HS-27A (cell line): ENCODE measurements at places on chromosomes 6 and 20.

DNA sequence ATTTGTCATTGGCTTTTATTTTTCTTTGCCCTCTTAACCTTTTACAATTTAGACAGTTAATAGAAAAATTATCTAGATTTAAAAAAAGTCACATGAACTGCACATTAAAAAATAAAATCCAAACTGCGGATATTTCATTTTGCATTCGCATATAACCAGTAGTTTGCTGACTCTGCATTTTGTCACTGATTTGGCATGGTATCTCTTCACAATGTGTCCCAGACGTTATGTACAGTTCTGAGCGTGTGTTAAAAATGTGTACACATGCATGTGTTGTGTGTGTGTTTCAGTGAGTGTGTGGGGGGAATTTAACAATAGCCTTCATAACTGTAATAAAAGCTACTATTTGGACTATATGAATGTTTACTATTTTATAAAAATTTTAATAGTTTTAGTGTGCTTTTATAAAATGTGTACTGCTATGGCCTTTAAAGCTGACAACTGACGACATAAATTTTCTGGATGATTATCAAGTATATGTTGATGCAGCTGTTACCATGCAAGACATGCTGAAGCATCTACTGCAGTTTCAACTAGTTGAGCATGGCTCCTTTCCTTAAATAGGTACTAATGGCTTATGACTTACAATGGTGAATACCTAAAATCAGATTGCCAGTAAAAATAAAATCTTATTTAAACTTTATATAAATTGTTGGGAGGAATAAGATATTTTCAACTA, 67.7 kb downstream of the HMGCLL1 start:
- no peak for DNase-seq

DNA sequence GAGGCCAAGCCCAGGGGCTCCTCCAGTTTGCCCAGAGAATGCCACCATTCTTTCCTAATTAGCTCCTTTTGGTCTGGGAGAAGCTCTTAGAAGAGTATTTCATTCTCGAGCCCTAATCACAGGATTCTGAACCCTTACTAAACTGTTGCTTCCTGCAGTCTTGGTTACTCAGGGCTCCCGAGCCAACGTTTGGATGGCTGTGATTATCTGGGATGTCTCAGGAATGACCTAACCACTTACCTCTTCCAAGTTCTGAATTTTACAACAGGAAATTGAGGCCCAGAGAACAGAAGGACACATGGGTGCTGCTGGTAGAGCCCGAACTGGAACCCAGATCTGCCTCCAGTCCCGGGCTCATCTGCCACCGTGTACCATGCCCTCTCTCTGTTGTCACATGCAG, 22.2 kb upstream of the PNPLA1 start:
- DNase-seq = no peak

GRCh38 chr6:131058236-131058635, 4.8 kb downstream of the EPB41L2 start:
- no peak for DNase-seq

DNA sequence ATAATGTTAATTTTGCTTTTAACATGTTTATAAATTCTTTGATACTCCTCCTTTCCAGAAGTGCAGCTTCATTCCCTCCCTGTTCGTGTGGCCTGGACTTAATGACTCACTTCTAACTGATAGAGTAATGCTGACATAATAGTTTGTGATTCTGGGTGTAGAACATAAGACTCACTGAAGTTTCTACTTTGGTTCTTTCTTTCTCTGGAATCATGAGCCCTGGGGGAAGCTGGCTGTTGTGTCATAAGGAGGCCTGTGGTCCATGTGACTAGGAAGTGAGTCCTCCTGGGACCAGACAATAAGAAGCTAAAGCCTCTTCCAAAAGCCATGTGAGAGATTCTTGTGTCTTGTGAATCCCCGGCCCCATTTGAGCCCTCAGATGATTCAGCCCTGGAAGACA, 30.5 kb upstream of the HLA-G start:
- DNase-seq = no peak

- DNase-seq = no peak
Measured at GRCh38 chr6:75481936-75482593, 11.5 kb downstream of the FILIP1 start.

- DNase-seq = no peak
Measured at GRCh38 chr6:37039958-37040357, 34.5 kb downstream of the FGD2 start.

- no peak for DNase-seq
Measured at GRCh38 chr6:16179063-16179462, 50.2 kb downstream of the MYLIP start.

DNA sequence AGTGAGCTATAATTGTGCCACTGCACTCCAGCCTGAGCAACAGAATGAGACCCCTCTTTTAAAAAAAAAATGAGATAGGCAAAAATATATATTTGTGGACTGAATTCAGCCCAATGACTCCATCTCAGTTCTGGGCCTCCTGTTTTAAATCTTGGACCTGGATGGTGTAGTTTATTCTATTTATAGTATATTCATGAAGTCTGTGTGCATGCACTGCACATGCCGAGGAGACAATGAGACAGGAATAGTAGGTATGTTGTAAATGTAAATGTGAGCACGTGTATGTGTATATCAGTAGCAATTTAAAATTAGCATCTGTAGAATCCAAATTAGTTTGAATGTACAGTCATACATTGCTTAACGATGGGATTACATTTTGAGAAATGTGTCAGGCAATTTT, 91.0 kb downstream of the TBC1D7 start:
- DNase-seq = no peak

DNA sequence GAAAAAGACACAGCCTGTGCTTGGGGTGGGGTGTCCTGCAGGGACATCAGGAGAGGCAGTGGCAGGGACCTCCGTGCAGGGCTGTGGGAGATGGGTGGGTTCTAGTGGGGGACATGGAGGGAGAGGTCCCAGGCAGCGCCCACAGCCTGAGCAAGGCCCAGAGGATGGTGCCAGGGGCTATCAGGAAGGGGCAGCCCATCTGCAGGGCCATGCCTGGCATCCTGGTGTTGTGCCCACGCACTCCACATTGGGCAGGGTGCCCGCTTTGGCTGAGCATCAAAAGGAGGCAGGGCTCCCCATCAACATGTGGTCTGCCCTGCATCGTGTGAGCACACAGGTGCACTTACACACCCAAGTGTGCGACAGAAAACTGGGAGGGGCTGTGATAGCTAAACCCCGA, 184.3 kb upstream of the SNX9 start:
- no peak for DNase-seq

DNA sequence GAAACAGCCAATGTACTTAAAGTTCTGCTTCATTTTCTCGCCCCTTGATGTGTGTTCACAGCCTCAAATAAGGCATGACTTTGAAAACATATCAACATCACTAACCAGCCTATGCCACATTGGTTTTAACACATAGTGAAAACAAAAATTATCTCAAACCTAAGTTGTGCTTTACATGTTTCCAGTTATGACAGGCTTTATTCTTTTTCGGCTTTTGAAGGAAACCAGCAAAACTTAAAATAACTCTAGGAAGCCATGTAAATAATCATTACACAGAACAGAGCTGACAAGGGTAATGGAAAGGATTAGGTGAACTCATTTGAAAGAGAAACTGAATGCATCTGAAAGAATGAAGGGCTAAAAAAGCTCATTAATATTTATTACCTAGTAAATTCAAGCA, 42.1 kb downstream of the BMP5 start:
- DNase-seq = no peak

- DNase-seq = no peak
Measured at GRCh38 chr6:128271527-128271926, 248.9 kb downstream of the PTPRK start.

DNA sequence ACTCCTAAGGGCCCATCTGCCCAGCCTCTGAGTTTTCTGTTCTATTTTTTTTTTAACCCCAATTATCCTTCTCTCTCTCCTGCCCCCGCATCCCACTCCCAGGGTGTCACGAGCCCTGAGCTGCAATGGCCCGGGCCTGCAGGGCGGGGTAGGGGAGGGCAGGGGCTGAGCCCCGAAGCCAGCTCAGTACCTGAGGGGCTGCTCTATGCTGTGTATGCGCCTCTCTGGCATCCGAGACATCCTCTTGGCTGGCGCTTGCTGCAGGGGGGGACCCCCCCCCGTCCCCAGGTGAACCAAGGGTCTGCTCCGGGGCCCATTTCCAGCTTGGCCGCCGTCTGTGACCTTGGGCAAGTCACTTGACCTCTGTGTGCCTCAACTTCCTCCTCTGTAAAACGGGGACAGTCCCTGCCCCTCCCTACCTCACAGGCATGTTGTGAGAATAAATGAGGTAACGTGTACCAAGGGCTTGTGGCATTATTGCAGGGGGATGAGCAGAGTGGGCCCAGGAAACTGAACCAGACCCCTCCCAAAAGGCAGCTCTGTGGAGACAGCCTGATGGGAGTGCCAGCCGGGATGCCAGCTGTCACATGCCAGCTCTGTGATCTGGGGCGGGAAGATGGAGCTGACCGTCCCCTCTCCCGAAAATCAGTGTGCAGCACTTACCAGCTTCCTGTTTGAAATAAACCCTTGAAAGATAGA, 13.0 kb upstream of the MYL9 start:
- no peak for DNase-seq

DNA sequence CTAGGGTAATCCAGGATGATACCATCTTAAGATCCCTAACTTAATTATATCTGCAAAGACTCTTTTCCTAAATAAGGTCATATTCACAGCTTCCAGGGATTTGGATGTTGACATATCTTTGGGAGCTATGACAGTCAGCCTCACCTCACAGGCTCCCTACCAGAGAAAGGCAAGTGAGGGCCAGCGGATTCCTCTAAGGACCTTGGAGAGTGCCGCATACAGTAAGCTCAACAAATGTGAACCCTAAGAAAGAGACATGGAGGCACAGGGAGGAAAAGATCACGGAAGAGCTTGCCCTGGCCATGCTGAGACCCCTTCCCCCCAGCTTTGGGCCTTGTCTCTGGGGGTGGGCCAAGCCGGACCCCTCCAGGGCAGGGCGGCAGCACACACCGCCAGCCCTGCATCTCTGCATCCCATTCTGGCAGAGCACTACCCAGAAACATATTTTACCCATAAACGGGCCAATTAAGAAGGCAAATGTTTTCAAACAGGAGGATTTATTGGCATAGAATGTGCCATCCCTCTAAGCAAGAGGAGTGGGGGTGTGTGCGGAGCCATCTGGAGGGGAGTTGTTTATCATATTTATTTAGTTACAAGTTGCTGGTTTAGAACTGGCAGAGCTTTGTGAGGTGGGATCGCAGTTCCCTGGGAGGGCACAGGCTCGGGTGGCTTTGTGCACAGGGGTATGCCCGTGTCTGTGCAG, 55.4 kb downstream of the CHMP4B start:
- DNase-seq = no peak

DNA sequence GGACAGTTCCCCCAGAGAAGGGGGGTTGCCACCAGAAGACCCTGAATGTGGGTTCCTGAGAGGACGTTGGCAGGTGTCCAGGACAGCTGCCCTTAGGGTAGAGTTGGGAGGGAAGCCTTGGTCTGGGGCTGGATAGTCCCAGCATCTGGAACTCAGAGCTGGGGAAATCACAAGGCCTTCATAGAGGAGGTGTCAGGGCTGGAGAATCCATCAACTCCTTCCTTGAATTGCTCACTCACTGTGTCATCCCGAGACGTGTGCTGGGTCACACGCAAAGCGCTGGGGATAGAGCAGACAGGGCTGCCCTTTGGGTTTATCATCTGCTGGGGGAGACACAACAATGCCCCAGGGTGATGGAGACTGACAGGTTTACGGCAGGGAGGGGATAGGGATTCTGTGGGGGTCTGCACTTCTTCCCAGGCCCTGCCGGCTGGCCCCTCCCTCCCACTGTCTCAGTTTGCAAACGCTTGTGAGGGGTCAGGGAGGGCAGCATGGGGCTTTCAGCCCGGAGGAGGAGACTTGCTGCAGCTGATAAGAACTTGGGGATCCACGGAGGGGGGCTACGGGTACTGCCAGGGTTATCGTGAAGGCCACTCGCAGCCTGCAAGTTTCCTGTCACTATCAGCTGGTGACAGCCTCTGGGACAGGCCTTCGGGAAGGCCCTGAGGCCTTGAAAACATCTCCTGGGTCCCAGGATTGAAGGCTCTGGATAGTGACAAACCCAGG, 18.6 kb downstream of the RBM38 start:
- DNase-seq = no peak

DNA sequence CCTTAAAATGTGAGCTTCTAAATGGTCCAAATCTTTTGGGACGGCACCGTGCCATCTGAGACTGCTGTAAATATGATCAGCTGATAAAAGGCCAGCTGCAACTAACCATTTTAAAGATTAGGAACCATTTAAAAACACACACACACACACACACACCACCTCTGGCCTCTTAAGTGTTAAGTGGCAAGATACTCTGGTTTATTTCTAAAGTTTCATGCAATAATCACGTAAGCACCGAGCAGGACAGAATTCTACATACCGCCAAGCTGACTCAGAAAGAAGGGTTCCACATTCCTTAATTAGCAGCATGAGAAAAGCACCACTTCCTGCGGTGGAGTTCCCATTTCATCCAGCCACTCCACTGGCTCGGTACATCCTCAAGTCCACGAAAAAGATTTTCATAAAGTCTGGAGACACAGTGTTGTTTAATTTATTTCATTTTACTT, 17.8 kb upstream of the ZNF217 start:
- peak; percentile 95 for DNase-seq

- peak; percentile 22 for DNase-seq
Measured at GRCh38 chr6:157020398-157020797, 243.2 kb downstream of the ARID1B start.

DNA sequence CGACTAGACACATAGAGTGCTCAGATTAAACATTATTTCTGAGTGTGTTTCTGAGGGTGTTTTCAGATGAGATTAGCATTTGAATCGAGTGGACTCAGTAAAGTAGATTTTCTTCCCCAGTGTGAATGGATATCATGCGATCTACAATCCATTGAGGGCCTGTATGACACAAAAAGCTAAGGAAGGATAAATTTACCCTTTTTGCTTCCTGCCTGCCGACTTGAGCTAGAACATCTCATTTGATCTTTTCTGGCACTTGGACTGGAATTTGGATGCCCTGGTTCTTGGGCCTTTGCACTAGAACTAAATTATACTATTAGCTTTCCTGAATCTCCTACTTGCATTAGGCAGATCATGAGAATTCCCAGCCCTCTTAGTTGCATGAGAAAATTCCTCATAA, 675.8 kb downstream of the DOK5 start:
- no peak for DNase-seq

DNA sequence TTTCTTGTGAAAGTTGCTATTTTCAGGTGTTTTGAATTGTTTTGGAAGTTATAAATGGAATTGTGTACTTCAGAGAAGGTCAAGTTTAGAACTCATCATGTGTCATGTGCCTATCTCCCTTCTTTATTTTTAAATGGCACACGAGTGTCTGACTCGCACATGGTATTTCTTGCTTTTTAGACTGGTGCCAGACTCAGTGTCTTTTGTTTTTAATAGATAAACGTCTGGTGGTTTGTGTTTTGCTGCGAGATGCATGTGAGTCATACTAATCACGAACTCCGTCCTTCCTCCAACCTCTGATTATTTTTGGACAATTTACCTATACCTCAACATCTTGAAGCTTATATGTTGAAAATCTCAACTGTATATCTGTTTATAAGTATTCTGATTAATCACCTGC, 292.1 kb downstream of the CDKAL1 start:
- no peak for DNase-seq
